Left lung (tissue), 14 donors: ENCODE measurements at places on chromosomes 2 and 18.
A peak's percentile ranks its signal among the peaks of the same experiment; 100 is the strongest.

DNA sequence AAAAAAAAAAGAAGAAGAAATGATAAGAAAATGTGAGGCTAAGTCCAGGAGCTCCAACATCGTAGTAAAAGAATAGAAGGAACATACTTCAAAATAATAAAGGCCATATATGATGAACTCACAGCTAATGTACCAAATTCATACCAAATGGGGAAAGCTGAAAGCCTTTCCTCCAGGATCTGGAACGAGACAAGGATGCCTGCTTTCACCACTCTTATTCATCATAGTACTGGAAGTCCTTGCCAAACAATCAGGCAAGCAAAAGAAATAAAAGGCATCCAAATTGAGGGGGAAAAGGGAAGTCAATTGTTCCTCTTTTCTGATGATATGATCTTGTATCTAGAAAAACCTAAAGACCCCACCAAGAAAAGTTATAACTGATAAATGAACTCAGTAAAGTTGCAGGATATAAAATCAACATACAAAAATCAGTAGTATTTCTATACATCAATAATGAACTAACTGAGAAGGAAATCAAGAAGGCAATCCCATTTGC is 170.6 kb downstream of the METTL4 start:
- no peak overlapping the region for H3K4me3 ChIP-seq
- no peaks in the 10 kb centered on the region for H3K36me3 ChIP-seq
- H3K27me3 ChIP-seq, result no peaks in the 10 kb centered on the region
- DNase-seq, result no peak

DNA sequence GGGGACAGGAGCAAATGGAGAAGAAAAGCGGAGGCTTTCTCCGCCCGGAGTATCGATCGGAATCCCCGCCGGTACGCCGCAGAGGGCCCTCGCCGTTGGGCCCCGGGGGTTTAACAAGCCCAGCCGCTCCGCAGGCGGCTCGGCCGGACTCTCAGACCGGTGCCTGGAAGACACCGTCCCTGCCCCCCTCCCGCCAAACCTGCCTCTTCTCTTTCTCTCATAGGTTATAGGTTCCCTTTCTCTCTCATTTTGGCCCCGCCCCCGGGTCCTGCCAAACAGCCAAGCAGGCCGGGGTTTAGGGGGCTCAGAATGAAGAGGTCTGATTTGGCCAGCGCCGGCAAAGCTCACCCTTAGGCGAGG is 4.4 kb downstream of the ONECUT2 start:
- H3K4me3 ChIP-seq, result no peak overlapping the region
- H3K27me3 ChIP-seq, result peaks cover 97% of the 10 kb centered on the region
- no peaks in the 10 kb centered on the region for H3K36me3 ChIP-seq
- H3K4me1 ChIP-seq, result peaks cover 63% of the 10 kb centered on the region

GRCh38 chr2:129144082-129144791 is 825.6 kb upstream of the HS6ST1 start:
- no peak for DNase-seq
- no peaks in the 10 kb centered on the region for H3K4me1 ChIP-seq
- H3K27ac ChIP-seq, result no peak overlapping the region

- H3K36me3 ChIP-seq, result no peaks in the 10 kb centered on the region
- H3K27me3 ChIP-seq, result no peaks in the 10 kb centered on the region
- no peaks in the 10 kb centered on the region for H3K4me1 ChIP-seq
- no peak for DNase-seq
- no peak overlapping the region for H3K4me3 ChIP-seq
These were observed 70.8 kb upstream of the NOSTRIN start for GRCh38 chr2:168731616-168732015.

DNA sequence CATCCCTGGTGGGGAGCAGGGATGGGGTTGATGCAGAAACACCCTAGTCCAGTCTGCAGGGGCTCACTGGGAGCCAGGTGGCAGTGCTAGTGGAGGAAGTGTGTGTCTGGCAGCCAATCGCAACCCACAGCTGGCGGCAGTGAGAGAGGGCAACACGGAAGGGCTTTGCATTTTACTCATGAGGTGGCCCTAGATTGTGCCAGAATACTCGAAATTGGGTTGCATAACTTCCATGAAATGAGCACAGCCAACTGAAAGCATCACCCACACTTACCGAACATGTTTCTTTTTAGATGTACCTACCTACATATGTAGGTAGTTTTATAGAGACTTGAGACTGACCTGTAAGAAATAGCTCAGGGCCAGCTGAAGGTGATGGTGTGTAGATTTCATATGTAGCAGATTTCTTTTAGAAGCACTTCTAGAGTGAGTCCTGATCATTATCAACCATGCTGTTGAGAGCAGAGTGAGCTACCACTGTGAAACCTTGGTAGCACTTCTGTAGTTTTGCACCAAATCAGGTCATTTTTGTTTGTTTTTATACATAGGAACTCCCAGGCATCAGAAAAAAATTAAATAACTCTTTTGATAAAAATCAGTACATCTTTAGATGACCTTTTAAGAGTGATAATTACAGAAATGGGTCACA is 13.0 kb downstream of the IL18R1 start:
- H3K36me3 ChIP-seq, result no peaks in the 10 kb centered on the region
- no peak overlapping the region for H3K27ac ChIP-seq
- H3K4me3 ChIP-seq, result no peak overlapping the region
- H3K27me3 ChIP-seq, result no peaks in the 10 kb centered on the region
- peak; percentile 61 for DNase-seq

DNA sequence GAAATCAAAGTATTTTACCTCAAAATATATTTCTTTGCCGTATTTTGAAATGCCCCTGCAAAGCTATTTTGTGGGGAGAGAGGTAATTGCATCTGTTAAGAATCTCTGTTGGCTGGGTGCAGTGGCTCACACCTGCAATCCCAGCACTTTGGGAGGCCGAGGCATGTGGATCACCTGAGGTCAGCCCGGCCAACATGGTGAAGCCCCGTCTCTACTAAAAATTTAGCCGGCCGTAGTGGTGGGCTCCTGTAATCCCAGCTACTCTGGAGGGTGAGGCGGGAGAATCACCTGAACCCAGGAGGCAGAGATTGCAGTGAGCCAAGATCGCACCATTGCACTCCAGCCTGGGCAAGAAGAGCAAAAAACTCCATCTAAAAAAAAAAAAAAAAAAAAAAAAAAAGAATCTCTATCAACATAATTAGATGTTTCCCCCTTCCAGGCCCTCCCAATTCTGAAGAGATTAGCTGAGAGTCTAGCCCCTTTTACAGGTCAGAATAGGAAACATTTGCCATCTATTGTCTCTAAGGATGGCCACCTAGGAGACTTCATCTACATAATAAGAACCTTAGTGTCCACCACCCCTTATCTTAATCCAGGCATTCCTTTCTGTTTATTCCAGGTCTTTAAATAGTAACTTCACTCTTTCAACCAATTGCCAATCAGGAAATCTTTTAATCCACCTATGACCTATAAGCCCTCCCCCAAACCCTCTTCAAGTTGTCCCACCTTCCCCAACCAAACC is 3.5 kb upstream of the TRAPPC8 start:
- H3K36me3 ChIP-seq, result no peaks in the 10 kb centered on the region
- no peaks in the 10 kb centered on the region for H3K27me3 ChIP-seq
- DNase-seq, result no peak
- no peak overlapping the region for H3K27ac ChIP-seq

DNA sequence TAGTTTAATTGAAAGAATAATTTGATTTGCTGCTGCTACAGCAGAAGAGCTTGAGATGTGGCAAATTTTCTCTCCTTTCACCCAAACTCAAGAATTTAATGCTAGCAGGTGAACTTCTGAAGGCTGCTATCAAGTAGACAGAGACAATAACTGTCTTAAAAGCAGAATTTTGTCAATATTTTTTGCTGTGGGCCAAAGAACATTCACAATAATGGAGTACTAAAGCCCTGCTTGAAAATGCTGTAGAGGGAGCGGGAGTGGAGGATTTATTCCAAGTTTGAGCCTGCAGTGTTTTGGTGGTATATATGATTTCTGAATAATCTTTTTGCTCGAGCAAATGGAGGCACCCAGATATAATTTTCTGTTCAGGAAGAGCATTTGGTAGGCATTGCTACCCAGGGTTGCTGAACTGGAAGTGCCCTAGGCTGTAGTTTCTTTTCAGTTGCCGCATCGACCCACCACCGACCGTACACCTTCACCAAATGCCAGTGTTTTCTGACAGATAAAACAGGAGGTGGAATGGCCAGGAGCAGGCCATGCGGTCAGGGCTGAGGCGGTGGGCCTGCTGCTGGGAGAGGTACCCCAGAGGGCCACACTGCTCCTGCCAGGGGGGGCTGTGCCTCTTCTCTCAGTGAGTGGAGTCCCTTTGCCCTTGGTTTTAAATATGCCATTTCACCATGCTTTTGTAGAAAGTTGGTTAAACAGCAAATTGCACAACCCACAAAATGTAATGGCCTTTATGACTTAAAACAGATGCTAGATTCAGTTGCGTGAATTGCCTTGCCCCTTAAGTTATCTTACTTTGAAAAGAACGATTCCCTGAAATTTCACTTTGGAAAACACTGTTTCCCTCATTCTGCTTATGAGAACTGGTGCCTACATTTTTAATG is 36.4 kb downstream of the TSHZ1 start:
- H3K4me1 ChIP-seq, result peaks cover 26% of the 10 kb centered on the region
- no peaks in the 10 kb centered on the region for H3K36me3 ChIP-seq
- peak overlapping the region; percentile 17 for H3K4me3 ChIP-seq
- no peak for DNase-seq

DNA sequence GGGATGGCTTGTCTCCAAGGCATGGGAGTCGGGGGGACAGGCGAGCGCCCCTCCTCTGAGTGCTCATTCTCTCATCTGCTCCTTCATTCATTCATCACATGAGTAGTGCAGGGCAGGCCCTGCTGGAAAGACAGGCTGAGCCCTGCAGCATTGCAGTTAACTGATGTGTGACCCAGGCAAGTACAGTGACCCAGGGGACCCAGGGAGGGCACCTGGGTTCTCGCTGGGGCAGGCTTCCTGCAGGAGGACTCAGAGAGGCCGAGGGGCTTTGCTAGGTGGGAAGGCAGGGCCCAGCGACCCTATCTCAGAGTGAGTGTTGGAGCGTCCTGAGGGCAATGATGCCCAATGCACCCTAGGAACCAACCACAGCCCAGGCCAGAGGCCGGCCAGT is 30.6 kb downstream of the HJURP start:
- no peaks in the 10 kb centered on the region for H3K27me3 ChIP-seq
- H3K27ac ChIP-seq, result no peak overlapping the region
- DNase-seq, result no peak
- H3K36me3 ChIP-seq, result no peaks in the 10 kb centered on the region

DNA sequence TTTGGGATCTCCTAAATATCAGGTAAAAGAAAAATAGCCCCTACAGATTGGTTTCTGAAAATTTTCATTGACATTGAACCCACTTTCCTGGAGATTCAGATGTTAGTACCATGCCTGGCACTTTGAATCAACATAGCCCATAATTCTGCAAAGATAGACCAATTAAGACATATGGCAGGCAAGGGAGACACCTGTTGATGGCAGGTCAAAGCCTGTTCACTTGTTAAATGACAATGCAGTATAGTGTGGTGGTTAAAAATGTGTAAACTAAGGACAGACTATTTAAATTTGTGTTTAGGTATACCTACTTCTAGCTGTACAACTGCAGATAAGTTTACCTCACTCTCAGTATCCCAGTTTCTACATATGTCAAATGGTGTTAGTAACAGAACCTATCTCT is 178.1 kb upstream of the MMADHC start:
- no peaks in the 10 kb centered on the region for H3K4me1 ChIP-seq
- H3K27ac ChIP-seq, result no peak overlapping the region
- H3K27me3 ChIP-seq, result no peaks in the 10 kb centered on the region
- no peak overlapping the region for H3K4me3 ChIP-seq

DNA sequence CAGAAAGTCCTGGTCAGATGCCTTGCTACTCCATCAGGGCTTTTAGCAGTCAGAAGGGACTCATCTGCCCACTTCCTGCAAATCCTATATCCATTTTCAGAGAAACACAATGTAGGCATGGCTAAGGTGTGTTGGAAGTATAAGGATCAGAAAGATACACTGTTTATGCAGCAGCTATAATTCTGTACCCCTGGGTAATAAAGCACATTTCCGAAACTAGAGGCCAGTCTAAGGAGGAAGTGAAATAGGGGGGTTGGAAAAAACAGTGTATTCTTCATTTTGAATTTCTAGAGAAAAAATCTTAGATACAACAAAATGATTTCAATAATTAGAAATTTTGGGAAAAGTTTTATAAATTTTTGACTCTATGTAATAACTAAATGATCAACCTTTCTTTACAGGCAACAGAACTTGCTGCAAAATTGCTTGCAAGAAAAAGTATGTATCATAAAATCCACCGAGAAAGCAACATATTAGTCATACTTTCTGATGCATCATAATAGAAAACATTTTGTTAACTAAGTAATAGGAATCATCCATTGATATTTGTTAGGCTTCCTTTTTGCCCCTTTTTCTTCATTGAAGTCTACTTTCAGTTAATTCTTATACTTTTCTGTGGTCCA is 47.4 kb downstream of the FSIP2 start:
- no peak overlapping the region for H3K27ac ChIP-seq
- no peaks in the 10 kb centered on the region for H3K27me3 ChIP-seq
- H3K36me3 ChIP-seq, result no peaks in the 10 kb centered on the region
- DNase-seq, result no peak

DNA sequence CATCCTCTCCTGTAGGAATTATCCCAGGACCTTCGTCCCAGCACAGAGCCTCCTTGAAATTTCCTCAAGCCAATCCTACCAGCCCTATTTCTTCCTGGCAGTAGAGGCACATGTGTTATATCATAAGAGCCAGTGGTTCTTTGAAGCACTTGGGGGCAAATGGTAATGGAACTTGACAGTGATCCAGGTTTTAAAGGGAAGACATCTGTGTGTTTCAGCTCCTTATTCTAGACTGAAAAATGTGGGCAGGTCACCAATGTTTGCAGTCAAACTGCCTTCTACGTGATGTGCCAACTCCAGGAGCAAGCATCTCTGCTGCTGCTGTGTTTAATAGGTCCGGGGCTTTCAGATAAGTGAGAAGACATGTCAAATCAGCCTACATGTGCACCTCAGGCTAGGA is 157.1 kb downstream of the GALNT14 start:
- no peak for DNase-seq
- H3K27ac ChIP-seq, result no peak overlapping the region
- no peaks in the 10 kb centered on the region for H3K4me1 ChIP-seq
- H3K4me3 ChIP-seq, result no peak overlapping the region

DNA sequence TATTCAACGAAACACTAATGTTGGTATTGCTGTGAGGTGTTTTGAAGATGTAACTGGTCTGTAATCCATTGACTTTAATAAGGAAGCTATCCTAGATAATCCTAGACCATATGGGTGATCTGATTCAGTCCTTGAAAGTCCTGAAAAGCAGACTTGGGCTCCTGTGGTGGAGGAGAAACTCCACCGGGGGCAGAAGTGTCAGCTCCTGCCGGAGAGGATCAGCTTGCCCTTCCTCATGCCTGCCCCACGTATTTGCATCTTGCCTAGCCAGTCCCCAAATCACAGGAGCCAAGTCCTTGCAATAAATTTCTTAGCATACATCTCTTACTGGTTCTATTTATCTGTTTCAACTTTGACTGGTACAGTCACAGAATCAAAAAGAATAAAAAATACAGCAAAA is 144.2 kb upstream of the DLGAP1 start:
- DNase-seq, result no peak
- no peak overlapping the region for H3K27ac ChIP-seq
- no peaks in the 10 kb centered on the region for H3K36me3 ChIP-seq
